ENCODE measurements at places on chromosomes 6 and 20.

- no peak for DNase-seq
These were observed 27.8 kb upstream of the SCUBE3 start for GRCh38 chr6:35185971-35186370.

GRCh38 chr6:89270951-89271721, 44.0 kb downstream of the GABRR2 start:
- no peak for DNase-seq

- no peak for DNase-seq
These were observed 575.8 kb upstream of the ADGRB3 start for GRCh38 chr6:68059261-68059660.

- no peak for DNase-seq
These were observed 22.8 kb downstream of the ECT2L start for GRCh38 chr6:138818496-138819194.

- no peak for DNase-seq
These were observed 296.6 kb downstream of the PHACTR1 start for GRCh38 chr6:13012977-13013680.

DNA sequence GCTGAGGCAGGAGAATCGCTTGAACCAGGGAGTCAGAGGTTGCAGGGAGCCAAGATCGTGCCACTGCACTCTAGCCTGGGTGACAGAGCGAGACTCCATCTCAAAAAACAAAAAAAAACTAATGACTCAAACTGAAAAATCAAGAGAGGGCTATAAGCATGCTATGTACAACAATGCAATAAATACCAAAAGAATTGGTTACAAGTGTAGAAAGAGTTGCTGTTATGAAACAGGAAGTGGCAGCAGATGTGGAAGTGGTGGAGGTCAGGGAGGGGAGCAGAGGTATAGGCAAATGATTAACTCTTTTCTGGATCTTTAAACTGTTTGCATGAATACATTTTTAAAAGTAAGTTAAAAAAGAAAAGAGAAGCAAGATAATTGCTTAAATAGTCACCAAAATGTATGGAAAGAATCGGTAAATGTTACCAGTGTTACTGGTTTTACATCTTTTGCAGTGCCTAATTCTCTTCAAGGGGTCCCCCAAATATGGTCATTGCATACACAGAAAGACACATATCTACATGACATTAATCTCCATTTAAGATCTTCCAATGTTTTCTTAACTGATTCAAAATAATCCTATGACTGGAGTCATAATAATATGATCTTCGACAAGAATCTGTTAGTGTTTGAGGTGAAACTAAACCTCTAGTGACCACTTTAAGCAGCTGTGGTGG, 15.0 kb downstream of the CALHM6 start:
- no peak for DNase-seq

- no peak for DNase-seq
These were observed 10.1 kb upstream of the TSPYL1 start for GRCh38 chr6:116289876-116290275.

DNA sequence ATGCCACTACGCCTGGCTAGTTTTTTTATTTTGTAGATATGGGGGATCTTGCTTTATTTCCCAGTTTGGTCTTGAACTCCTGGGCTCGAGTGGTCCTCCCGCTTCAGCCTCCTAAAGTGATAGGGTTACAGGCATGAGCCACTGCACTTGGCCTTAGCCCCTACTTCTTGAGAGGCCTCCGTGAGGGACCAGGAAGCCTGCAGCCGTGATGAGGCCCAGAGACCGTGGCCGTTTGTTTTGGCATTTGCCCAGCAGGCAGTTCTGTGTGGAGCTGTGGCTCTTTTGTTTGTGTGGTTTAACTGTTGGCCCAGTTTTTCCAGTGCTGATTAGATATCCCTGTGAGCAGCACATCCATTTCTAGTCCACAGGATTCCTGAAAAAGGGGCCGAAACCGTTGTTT, 39.8 kb downstream of the SRSF3 start:
- no peak for DNase-seq

DNA sequence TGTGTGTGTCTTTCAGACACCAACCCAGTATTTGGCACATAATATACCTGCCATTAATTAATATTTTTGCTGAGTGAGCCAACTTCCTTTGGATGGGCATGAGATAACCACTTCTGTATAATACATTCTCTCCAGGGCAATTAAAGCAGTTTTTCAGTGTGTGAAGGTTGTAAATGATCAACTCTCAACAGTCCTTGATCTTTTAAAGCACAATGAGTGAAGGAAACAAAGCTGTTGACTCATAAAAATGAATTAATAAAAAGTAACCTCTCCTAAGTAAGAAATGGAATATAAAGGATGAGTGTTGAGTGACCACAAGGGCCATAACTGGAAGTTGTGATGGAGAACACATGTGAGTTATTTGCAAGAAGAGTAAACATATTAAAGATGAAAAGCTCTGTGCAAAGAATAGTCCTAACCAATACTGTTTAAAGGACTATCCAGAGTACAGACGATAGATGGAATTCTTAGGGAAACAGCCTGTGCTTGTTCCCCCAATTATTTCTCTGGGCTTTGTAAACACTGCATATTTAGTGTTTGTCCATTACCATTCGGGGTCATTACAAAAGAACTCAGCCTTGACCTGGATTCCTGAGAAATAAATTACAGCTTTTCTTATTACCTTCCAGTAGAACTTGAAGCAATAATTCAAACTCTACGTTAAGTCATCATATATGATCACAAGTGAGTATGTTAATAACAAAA, 446.2 kb downstream of the PLCB1 start:
- no peak for DNase-seq

DNA sequence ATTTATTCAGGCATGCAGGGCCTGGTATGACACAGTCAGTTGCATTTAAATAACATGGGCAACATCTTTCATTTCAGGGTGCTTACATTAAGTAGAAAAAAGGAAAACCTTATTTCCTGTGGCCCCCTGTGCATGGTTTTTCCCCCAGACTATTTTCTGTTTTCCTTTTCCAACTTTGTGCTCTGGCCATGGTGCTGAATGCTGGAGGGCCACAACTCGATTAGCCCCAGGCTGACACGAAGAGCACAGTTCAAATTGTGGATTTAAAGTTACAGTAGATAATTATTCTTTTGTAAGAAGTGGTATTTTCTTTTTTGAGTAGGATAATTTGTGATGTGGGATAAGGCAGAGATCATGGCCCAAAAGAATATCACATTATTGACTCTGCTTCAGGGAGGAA, 332.0 kb downstream of the HAO1 start:
- DNase-seq, result no peak

GRCh38 chr6:113512576-113512975, 344.6 kb upstream of the MARCKS start:
- DNase-seq, result no peak

GRCh38 chr20:9759392-9759791, 79.5 kb downstream of the PAK5 start:
- no peak for DNase-seq

DNA sequence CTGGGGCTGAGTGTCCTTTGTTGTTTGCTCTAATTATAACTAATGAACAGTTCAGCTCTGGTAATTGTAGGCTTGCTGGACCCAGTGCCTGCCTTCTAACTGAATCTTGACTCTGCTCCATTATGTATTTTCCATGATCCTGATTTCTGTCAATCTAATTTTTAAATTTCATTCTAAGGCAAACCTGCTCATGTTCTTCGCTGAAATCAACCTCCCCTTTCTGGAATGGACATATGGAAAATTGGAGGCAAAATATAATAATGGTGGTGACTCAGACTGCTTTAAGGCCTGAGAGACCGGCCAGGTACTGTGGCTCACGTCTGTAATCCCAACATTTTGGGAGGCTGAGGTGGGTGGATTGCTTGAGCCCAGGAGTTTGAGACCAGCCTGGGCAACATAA, 182.7 kb upstream of the AKAP12 start:
- no peak for DNase-seq

DNA sequence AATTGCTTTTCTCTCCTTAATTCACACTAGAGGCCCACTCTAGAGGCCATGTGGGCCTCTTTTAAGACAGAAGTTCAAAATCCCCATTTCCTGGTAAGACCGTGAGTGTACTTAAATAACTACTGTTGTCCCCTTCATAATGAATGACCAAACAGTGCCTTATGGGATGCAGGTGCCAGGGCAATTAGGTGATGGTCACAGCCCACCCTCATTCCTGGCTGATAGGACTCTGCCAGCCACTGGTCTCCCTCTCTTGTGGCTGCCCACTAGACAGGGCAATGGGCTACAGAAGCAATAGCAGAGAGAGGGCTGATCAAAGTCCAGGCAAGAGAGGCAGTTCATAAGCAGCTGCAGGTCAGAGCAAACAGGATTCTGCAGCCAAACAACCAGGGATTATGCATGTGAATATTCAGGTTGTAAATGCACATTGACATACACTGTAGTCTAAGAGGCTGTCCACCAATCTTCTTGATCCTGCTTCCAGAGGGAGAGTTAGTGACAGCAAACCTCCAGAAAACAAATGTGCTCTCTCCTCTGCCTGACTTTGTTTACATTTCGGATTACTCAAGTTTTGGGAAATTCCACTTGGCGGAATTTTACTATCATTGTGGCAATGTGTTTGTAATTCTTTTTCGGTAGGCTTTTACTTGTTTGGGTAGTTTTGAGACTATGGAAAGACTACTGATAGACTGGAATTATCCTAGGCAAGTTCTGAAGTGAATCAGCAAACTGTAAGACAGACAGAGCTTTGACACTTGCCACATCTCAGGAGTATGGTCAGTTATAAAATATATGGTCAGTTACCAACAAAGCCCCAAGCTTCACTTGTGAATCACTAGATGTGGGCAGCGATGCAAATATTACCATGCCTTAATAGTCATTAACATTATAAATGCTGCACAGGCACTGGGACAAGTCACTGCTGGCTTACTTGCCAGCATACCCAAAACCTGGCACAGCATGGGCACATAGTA, 12.8 kb downstream of the PTPRK start:
- DNase-seq, result no peak

DNA sequence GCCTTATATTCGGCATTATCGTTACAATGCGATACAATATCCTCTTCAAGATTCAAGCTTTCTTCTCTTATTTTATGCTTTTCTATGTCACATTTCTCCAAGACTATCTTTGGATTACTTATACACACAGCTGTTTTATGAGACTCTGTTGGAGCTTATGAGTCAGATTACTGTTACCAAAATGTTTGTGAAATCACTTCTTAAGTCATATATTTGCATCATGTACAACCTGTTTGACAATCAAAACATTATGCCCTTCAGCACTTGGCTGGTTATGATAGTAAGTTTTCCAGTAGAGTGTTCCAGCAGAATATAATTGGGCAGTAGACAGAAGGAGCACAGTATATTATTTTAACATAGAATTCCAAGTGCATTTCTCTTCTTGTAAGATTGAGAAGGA, 35.2 kb downstream of the BMP6 start:
- DNase-seq, result no peak

DNA sequence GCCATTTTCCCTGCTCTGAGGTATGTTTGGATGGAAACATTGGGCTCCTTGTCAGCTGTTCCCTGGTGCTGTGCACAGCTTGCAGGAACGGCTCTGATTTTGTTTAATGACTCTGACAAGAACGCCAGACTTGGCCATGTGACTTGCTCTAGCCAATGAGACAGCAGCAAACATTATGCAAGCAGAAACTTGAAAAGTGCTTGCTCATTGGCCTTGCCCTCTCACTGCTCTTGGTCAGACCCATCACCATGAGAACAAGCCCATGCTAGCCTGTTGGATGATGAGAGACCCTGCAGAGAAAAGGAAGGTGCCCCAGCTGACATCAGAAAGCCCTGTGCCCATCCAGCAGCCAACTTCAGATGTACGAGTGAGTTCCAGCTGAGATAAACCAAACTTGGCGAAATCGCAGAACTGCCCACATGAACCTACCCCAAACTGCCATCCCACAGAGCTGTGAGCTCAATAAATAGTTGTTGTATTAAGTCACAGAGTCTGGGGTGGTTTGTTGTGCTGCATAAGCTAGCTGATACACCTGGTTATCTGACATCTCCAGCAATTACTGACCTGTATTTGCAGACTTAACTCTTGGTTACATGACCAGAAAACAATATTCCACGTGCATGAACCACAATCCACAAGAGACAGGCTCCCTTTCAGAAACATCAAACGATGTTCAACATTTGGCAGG, 96.9 kb downstream of the JPH2 start:
- DNase-seq, result no peak

DNA sequence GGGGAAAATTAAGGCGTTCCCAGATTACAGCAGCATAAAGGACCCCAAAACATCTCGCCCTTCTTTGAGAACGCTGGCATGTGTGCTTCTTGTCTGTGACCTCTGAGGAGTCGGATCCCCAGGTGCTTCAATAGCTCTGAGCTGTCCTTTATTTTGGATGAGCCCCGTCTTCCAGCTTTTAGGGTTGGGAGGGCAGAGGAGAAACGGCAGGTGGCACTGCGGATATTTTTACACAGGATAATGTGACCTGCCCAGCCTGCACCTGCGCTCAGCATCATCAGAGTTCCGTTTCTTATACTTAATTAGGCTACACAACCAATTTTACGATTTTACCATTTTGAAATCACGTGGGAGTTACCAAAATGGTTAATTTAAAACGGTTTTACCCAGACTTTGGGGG, 147.7 kb upstream of the RPS6KA2 start:
- no peak for DNase-seq

GRCh38 chr6:1761477-1761877, 151.8 kb downstream of the FOXC1 start:
- DNase-seq, result no peak

DNA sequence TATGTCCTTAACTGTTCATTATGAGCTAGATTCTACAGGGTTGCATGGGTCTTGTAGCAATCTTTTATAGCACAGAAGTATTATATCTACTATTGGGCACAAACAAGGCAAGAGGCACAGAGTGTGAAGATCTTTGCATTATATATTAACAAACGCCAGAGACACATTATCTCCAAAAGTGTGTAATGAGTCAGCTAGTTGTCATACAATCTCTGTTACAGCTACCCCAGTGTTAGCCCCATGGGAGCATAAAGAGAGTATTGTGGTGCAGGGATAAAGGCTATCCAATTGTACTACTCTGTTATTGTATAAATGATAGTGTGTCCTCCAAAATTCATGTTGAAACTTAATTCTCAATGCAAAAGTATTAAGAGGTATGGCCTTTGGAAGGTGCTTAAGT, 148.4 kb upstream of the RIMS1 start:
- DNase-seq, result no peak

DNA sequence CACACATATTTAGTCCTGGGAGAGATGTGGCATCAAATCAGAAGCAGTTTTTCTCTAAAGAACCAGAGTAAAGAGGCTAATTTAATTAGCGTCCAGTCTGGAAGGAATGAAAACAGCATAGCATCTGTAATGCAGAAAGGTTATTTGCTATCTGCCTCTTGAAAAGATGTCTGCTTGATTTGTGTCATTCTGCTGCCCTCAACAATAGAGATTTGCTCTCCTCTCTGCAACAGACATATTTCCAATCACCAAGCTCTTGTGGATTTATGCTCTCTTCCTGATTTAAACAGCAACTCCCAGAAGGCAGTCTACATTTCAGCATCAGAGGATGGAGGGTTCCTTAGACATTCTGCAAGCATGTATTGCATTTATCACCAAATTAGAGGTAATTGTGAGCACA, 53.5 kb upstream of the AKAP12 start:
- no peak for DNase-seq

GRCh38 chr6:100959280-100959679, 78.2 kb upstream of the ASCC3 start:
- DNase-seq, result no peak

GRCh38 chr6:123804014-123804786, 535 bp downstream of the NKAIN2 start:
- no peak for DNase-seq
